ENCODE measurements at places on chromosomes 6 and 20. TPM values are rescaled to one million over a fixed set of nuclear protein-coding genes. Genes with fewer than 3 reads are reported as not detected.
A peak's percentile ranks its signal among the peaks of the same experiment; 100 is the strongest.

DNA sequence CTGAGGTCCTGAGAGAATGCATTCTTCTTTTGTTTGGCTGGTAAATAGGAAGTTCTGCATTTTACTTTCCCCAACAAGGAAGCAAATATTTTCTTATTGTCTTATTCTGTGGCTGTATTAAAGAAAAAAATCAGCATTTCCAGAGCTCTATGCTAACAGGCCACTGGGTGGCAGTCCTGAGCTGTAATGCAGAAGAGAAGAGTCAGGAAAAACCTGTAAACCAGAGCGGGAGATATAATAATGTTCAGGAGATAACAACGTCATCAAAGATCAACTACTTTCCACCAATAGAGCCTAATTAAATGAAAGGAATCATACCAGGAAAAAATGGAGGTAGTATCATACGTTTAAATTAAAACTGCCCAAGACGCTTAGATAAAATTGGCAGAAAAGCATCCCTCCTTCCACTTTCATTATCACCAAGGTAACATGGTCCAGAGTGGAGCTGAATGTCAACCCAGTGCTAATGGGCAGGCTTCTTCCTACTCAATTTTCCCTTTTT is 55.6 kb upstream of the CARMIL1 start:
- DNase-seq, result no peak
- H3K36me3 ChIP-seq, result no peaks in the 10 kb centered on the region
- H3K27ac ChIP-seq, result no peak overlapping the region
- no peaks in the 10 kb centered on the region for H3K27me3 ChIP-seq

GRCh38 chr20:13430346-13431002 is 208.3 kb downstream of the TASP1 start:
- DNase-seq, result no peak
- H3K27ac ChIP-seq, result no peak overlapping the region
- no peaks in the 10 kb centered on the region for H3K27me3 ChIP-seq

DNA sequence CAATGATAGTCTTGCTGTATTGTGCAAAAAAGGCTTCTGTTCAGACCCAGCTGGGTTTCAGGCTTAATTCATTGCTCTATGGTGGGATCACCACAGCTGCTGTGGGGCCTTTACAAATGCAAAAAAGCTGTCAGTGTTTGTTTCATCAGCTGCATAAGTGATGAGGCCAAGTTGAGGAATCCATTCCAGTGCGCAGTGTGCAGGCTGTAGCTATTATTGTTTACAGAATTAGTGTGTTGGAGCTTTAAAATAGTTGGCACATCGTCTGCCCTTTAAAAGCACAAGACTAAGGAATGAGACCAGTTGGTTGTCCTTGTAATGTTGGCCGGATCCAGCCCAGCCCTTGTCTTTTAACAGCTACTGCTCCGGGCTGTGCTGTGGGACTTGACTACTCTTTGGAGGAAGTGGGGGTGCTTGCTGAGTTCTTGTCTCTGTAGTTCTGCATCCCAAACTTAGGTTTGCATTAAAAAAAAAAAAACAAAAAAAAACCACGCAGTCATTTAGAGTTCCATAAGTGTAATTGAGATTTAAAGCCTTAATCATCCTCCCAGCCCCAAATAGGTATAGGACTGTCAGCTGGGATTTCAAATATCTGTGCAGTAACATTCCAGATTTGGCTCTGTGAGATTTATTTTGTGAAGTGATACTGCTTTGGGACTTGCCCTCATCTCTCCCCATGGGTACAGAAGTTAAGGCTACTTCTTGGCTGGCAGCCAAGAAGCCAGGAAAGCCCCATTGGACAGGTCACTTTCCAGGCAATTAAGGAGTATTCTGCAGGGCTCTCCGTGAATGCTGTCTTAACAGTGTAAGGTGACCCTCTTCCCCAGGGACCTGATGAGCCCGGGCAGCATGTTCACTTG is 19.3 kb downstream of the JARID2 start:
- H3K27me3 ChIP-seq, result no peaks in the 10 kb centered on the region
- peaks cover 77% of the 10 kb centered on the region for H3K4me1 ChIP-seq
- H3K27ac ChIP-seq, result peak overlapping the region; percentile 6
- H3K4me3 ChIP-seq, result no peak overlapping the region

GRCh38 chr6:121235386-121235785 is 98.9 kb downstream of the TBC1D32 start:
- peaks cover 4% of the 10 kb centered on the region for H3K36me3 ChIP-seq
- H3K4me3 ChIP-seq, result no peak overlapping the region
- DNase-seq, result no peak
- H3K4me1 ChIP-seq, result no peaks in the 10 kb centered on the region

DDO gene
- 1.5 TPM for total RNA-seq

DNA sequence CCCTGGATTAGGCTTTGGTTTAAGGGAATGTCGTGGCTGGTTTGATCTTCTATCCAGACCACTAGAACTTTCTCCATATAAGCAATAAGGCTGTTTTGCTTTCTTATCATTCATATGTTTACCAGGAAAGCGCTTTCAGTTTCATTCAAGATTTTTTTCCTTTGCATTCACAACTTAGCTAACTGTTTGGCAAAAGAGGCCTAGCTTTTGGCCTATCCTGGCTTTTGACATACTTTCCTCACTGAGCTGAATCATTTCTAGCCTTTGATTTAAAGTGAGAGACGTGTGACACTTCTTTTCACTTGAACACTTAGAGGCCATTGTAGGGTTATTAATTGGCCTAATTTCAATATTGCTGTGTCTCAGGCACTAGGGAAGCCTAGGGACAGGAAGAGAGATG is 1.7 kb upstream of the FAM50B start:
- H3K27me3 ChIP-seq, result no peaks in the 10 kb centered on the region
- peaks cover 23% of the 10 kb centered on the region for H3K4me1 ChIP-seq
- H3K27ac ChIP-seq, result no peak overlapping the region
- no peak for DNase-seq

RIN2 gene
- total RNA-seq, result 65.1 TPM

- no peak overlapping the region for H3K4me3 ChIP-seq
- peaks cover 32% of the 10 kb centered on the region for H3K4me1 ChIP-seq
- H3K27ac ChIP-seq, result peak overlapping the region; percentile 96
- DNase-seq, result no peak
- peaks cover 9% of the 10 kb centered on the region for H3K36me3 ChIP-seq
Measured at GRCh38 chr6:37168163-37168758, 1.7 kb upstream of the PIM1 start.

DNA sequence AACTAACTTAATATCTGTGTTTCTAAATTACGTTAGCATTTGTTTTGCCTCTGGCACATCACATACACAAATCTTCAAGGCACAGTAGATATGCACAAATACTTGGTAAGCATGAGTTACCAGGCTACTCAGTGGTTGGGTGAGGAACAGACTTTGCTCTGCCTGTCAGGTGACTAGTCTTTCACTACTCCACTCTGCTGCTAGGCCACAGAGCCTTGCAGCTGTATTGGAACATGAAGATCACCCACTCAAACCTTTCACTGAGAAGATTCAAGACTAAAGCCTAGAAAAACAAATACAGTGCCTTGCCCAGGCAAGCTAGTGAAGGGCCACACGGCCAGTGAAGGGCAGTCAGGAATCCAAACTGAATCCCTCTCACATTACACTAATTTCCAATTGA is 47.0 kb downstream of the DTNBP1 start:
- H3K27ac ChIP-seq, result no peak overlapping the region
- H3K4me1 ChIP-seq, result peaks cover 10% of the 10 kb centered on the region
- peaks cover 22% of the 10 kb centered on the region for H3K36me3 ChIP-seq
- no peak overlapping the region for H3K4me3 ChIP-seq
- DNase-seq, result no peak

PDE7B gene
- total RNA-seq, result 7.4 TPM

Data from esophagus muscularis mucosa (tissue), 4 donors.